ENCODE measurements at places on chromosomes 5 and 9.
A peak's percentile ranks its signal among the peaks of the same experiment; 100 is the strongest.

GRCh38 chr5:133225671-133226152 is 173.9 kb downstream of the HSPA4 start:
- no peak for DNase-seq

DNA sequence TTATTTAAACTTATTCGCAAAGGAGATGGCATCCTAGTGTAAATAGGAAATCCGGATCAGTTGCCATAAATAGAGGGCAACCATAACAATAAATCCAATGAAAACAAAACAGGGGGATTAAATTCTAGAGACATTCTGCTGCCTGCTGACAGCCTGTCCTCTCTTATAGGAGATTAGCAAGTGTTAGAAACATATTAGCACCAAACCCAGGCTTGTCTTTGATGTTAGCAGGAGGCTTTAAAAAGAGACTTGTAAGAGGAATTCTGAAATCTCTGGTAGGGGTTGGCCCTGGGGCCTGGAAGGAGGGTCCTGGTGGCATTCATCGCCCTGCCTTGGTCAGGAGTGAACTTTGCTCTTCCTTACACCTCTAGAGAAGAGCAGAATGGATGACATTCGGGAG is 21.6 kb downstream of the NDST1 start:
- no peak for DNase-seq

DNA sequence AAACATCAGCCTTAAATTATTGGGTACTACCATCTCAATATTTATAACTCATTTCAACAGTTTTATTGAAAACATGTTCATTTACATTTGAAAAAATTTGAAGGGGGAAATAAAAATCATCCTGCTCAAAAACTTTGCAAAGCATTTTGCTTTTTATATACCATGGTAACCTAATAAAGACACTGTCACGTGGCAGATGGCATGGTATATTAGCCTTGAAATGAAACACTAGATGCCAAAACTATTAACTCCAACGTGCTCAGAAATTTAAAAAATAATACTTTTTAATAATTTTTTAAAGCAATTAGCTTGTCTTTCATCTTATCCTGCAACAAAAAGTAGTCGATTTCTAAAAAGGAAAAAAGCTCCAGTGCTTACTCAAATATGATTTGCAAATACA is 88.6 kb upstream of the NFIB start:
- no peak for DNase-seq

- DNase-seq = no peak
These were observed 7.2 kb downstream of the FAM219A start for GRCh38 chr9:34451135-34451534.

DNA sequence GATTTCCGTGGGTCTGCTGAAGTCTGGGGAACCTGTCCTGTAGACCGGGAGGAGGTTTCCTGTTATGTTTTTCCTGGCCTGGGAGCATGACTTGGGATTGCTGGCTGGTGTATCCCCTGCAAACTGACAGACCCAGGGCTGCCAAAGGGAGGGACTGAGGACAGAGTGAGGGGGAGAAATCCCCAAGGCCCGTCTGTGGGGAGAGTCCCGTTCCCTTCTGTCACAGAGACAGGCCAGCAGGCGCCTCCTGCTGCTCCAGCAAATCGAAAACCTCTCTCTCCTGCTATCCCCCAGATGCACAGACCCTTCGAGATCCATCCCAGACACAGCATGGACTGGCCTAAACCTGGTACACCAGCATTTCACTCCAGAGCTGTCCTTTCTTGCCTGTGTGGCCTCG is 56.2 kb upstream of the ALDH1B1 start:
- DNase-seq = no peak

GRCh38 chr5:108418197-108418596 is 36.3 kb upstream of the FBXL17 start:
- no peak for DNase-seq

GRCh38 chr9:109016132-109016531 is 2.8 kb upstream of the CTNNAL1 start:
- DNase-seq = no peak

DNA sequence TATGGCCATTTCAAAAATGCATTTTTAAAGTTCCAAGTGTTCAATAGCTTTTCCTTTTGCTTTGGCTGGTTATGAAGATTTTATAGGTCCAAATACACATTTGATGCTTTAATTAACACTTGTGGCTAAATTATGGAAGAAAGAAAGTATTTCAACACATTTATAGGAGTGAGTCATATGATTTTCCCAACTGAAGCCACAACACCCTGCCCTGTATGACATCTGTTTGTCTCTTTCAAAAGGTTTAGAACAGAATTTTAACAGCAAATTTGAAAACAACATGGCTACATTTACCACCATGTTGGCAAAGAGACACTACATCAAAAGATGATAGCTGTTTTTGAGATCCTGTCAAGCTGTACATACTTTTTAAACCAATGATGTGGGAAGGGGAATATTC is 99.4 kb downstream of the TMEM174 start:
- DNase-seq = no peak

- DNase-seq = peak; percentile 84
These were observed 47.2 kb downstream of the GPBP1 start for GRCh38 chr5:57221049-57221568.

- DNase-seq = no peak
These were observed 17.4 kb downstream of the EGR1 start for GRCh38 chr5:138482638-138483037.

GRCh38 chr9:15390201-15390600 is 32.5 kb upstream of the SNAPC3 start:
- DNase-seq = peak; percentile 13

GRCh38 chr5:127665641-127666040 is 16.8 kb downstream of the CTXN3 start:
- no peak for DNase-seq

GRCh38 chr9:6640268-6641051 is 5.1 kb downstream of the GLDC start:
- DNase-seq = no peak

- DNase-seq = no peak
These were observed 87.8 kb upstream of the SLC30A5 start for GRCh38 chr5:69006030-69006429.

- no peak for DNase-seq
These were observed 818 bp downstream of the PCDHGA10 start for GRCh38 chr5:141413540-141414069.

- no peak for DNase-seq
These were observed 106.1 kb downstream of the NUDT12 start for GRCh38 chr5:103456476-103456875.

GRCh38 chr9:115202960-115203751 is 85.2 kb upstream of the TNC start:
- peak; percentile 19 for DNase-seq

DNA sequence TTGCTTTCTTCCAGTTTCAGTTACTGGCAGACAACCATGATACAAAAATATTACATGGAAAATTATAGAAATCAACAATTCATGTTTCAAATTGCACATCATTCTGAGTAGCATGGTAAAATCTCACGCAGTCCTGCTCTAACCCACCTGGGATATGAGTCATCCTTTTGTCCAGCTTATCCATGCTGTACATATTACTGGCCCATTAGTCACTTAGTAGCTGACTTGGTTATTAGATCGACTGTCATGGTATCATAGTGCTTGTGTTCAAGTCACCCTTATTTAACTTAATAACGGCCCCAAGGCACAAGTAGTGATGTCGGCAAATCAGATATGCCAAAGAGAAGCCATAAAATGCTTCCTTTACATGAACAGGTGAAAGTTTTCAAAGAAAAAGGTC is 41.2 kb downstream of the NADK2 start:
- DNase-seq = no peak

GRCh38 chr5:17219006-17219422 is 1.6 kb downstream of the BASP1 start:
- DNase-seq = no peak

- DNase-seq = no peak
These were observed 1.4 kb downstream of the SLC36A2 start for GRCh38 chr5:151345808-151346478.

DNA sequence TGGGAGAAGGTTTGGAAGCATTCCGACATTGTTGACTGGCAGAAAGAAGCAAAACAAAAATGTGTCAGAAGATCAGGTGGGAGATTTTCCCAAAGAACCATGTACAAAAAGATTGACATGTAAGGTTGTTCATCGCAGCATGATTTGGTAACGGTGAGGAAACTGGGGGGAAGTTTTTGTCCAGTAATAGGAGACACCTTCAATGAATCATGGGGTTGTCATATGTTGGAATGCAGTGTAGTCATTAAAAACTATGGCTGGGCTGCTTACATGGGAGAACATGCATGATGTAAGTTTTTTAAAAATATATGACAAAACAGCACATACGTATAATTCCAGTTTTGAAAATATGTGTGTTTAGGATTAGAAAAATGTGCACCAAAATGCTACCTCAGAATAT is 50.5 kb downstream of the HSD17B3 start:
- DNase-seq = no peak

Measured in OCI-M1 (cell line).